ENCODE measurements at places on chromosomes 2 and 18.

GRCh38 chr2:207321514-207321913 lies 155.8 kb upstream of the KLF7 start:
- no peak for DNase-seq

DNA sequence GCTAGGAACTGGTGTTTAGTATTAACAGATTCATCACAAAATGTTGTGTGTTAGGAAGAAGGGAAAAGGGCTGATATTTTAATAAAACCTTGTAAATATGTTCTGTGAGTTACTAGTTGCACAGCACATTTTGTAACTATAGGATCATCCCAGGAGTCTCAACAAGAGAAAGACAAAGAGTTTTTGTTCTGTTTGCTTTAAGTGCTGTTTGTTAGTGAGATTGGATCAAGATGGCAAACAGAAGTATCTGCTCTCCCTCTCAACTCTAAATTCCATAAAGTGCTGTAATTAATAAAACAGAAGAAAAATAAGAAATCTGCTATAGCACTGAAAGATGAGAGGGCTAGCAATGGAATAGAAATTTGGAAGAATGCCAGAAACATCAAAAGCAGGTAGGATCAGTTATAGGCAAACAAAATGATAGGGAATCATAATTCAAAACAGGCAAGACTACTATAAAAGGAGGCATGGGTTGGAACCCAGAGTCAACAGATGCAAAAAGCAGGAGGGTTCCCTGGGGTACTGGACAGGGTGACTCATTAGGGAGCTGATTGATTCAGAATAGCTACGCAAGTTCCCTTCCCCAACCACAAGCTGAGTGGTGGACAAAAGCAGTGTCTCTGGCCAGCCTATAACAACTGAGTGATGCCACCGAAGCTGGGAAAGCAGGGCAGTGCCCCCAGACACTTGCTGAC lies 75.8 kb downstream of the DYNC1I2 start:
- peak; percentile 11 for DNase-seq

- peak; percentile 19 for DNase-seq
These were observed 50.0 kb downstream of the RBBP8 start for GRCh38 chr18:22983175-22983574.

DNA sequence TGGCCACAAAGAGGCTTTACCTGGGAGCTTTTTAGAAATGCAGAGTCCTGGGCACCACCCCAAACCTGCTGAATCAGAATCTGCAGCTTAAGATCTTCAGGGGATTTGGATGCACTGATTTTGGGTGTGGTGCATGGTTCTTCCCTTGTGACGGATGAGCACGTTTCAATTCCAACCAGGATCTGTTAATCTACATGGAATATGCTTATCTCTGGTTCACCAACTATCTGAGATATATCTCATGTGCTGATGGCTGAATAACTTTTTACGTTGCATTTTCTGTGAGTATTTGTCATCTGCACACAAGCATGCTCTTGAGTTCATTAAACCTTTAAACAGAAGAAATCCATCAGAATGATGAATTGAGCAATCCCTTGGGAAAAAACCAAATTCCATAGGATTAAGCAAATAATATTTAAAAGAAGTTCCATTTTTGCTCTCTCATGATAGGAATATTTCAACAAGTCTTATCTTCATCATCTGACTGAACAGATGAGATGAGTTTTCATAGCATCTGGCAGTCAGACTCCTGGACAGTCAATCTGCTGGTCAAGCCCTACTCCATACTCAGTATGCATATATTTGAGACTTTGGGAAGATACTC lies 120.6 kb downstream of the PLB1 start:
- peak; percentile 90 for DNase-seq

Measured in fibroblast of skin of left quadriceps (primary cell).